ENCODE measurements at places on chromosomes 11 and 22. TPM values are rescaled to one million over a fixed set of nuclear protein-coding genes. Genes with fewer than 3 reads are reported as not detected.

The APOL1 gene
- total RNA-seq, result 8.3 TPM

The OSBP2 gene
- total RNA-seq, result 2.0 TPM

The MRPL23 gene
- 47.7 TPM for total RNA-seq

The OR5I1 gene
- not detected for total RNA-seq

The TRIM21 gene
- total RNA-seq, result 11.6 TPM

The MMP12 gene
- 0.76 TPM for total RNA-seq

The OR5AK2 gene
- total RNA-seq, result not detected

The SAA2 gene
- total RNA-seq, result not detected

The RASSF10 gene
- total RNA-seq, result not detected

The APOA4 gene
- total RNA-seq, result not detected

The IFITM10 gene
- total RNA-seq, result 67.4 TPM

The POU2AF3 gene
- not detected for total RNA-seq

The MISFA gene
- total RNA-seq, result not detected

The SIAE gene
- 22.6 TPM for total RNA-seq

The VPREB1 gene
- total RNA-seq, result not detected

- no peak for DNase-seq
Observed at GRCh38 chr22:29751669-29752068, 15.1 kb downstream of the ZMAT5 start.

GRCh38 chr11:73429121-73429750 is 53.0 kb downstream of the RELT start:
- DNase-seq, result peak; percentile 80

DNA sequence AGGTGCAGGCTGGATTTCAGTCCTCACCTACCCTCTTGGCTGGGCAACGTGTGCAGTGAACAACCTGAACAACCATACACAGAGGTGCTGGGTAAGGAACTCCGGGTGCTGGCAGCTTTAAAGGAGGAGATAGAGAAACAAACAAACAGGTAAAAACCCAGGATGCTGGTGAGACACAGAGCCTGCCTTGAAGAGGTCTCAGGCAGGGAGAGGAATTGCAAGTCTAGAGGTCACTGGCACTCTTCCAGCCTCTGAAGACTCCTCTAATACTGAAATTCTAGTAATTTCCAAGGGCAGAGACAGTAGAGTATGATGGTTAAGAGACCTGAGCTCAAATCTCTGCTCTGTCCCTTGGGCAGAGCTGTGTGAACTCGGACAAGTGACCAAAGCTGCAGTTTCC is 192.5 kb downstream of the CEP164 start:
- peak; percentile 32 for DNase-seq

- DNase-seq, result peak; percentile 40
Observed at GRCh38 chr11:66071381-66071801, 1.3 kb downstream of the PACS1 start.

DNA sequence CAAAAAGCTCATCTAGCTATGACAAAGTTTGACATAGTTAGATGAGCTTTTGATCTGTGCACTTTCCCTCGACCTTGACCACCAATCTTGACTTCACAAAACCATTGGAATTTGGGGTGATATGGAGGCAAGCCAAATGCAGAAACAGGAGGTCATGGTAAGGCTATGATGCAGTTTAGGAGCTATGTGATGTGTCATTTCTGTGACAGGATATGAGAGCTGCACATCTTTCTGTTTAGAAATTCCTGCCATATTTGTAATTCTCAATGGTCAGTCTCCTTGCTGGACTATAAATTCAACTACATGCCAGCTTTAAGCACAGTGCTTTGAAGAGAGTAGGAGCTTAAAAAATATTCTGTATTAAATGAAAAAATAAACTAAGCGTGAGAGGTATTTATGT is 12.9 kb downstream of the OR51B6 start:
- peak; percentile 71 for DNase-seq

GRCh38 chr11:40104941-40105550 is 1354.4 kb downstream of the LRRC4C start:
- no peak for DNase-seq

DNA sequence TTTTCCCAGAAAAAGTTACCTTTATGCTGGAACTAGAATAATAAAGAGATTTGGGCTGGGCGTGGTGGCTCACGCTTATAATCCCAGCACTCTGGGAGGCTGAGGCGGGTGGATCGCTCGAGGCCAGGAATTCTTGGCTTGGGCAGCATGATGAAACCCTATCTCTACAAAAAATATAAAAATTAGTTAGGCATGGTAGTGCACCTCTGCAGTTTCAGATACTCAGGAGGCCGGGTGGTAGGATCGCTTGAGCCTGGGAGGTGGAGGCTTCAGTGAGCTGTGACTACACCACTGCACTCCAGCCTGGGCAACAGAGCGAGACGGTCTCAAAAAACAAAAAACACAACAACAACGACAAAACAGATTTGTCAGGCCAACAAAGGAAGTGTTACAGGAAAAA is 119.3 kb upstream of the OR9Q1 start:
- no peak for DNase-seq

GRCh38 chr11:17558025-17558780 is 11.1 kb downstream of the OTOG start:
- no peak for DNase-seq

GRCh38 chr11:118933486-118933885 is 7.8 kb upstream of the BCL9L start:
- DNase-seq, result peak; percentile 37

DNA sequence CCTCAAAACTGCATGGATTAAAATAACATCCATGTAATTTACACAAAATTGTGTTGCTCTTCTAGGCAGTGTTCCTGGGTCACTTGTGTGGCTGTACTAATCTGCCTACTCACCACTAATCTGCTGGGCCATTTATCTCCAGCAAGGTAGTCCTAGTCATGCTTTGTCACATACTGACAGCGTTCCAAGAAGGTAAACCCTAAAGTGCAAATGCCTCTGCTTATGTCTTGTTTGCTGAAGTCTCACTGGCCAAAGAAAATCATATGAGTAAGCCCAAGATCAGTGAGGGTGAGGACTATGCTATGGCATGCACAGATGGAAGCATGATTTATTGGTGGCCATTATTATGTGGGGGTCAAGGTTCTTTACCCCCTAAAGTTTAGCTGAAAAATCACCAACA is 630.2 kb upstream of the LUZP2 start:
- peak; percentile 40 for DNase-seq

- DNase-seq, result no peak
Observed at GRCh38 chr22:26811647-26811992, 154.2 kb downstream of the MIAT start.

DNA sequence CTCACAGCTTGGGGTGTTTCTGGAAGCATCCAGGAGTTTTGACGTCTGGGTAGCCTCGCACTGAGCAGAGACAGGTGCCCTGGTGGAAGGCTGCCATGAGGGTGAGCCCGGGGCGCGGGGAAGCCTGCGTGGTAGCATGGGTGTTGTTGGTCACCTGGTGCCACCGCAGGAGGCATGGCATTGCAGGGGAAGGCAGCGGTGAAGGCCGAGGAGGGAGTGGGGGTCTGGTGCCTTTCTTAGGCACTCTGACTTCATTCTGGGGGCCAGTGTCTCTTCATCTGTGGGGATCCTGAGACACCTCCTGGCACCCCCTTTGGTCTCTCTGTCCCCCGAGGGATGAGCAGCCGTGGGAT is 271.2 kb downstream of the TBC1D22A start:
- DNase-seq, result no peak

DNA sequence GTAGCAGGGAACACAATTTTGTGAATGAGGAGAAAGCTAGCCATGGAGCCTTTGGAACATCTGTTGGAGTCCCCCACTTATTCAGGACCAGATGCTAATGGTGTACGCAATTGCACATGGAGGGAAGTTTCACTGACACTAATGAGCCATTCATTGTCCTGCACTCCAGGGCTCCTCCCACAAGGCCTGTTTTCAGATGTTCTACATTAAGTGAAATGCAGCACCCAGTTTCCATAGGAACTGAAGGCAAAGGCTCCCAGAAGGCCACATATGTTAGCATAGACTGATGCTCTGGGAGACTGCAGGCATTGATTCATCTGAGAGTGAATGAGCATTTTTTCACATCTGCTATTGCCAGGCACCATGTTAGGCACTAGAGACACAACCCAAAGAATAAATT is 399.5 kb downstream of the ETS1 start:
- peak; percentile 56 for DNase-seq

All from GM23248 (cell line).